ENCODE measurements at places on chromosomes 11 and 22.
A peak's percentile ranks its signal among the peaks of the same experiment; 100 is the strongest.

GRCh38 chr11:132586801-132587200 lies 945.5 kb downstream of the OPCML start:
- no peak for DNase-seq

DNA sequence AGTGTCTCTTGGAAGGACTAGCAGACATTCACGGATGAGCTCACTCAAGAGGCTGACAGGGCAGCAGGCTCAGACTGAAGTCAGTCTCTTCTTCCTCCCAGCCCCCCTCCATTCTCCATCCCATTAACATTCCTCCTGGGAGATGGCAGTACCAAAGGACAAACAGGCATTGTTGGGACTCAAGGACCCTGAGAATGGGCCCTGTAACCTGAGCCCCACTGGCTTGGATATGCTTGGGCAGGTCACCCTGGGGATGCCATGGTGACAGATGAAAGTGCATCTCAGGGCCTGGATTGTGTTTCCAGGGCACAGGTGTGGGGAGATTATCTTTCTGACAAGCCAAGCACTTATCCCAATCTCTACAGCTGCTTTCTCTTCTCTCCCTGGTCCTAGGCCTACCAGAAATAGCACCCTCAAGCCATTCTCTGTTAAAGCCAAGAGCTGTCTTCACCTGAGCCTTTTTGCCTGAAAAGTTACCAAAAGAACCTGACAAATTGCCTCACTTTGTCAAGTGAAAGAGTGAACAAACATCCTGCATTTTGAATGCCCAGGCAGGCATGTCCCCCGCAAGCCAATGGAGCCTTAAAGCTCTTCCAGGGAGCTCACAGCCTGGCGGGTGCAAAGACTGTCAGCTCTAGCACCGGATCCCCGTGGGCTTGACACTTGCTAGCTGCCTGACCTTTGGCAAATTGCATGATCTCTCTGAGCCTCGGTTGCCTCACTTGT lies 366.0 kb upstream of the NARS2 start:
- DNase-seq: no peak

GRCh38 chr11:5992604-5993251 lies 5.9 kb upstream of the OR52L1 start:
- DNase-seq: no peak

- no peak for DNase-seq
Observed at GRCh38 chr22:46462726-46463371, 74.6 kb downstream of the CELSR1 start.

DNA sequence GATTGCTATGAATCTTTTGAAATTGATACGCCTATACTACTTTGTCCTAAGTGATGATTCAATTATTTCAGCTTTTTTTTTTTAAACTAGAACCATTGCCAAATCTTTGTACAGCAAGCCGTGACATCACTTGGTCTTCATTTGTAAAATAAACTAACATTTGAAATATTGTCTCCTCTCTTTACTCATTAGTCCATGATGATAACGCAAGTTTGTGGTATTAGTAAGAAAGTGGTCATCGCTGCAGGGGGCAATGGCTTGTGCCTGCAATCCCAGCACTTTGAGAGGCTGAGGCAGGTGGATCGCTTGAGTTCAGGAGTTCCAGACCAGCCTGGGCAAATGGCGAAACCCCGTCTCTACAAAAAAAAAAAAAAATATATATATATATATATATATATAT lies 12.9 kb upstream of the ARHGAP42 start:
- no peak for DNase-seq

GRCh38 chr11:116733043-116733755 lies 39.6 kb downstream of the BUD13 start:
- DNase-seq: no peak

GRCh38 chr11:63639199-63639832 lies 25.1 kb upstream of the PLAAT3 start:
- no peak for DNase-seq

GRCh38 chr11:2992997-2993325 lies 832 bp upstream of the NAP1L4 start:
- no peak for DNase-seq

GRCh38 chr11:128846985-128847384 lies 20.1 kb downstream of the KCNJ1 start:
- no peak for DNase-seq

- no peak for DNase-seq
Observed at GRCh38 chr11:102323542-102324251, 6.4 kb downstream of the BIRC3 start.

GRCh38 chr11:91921974-91922373 lies 302.6 kb upstream of the FAT3 start:
- no peak for DNase-seq

- peak; percentile 47 for DNase-seq
Observed at GRCh38 chr22:20080445-20080775, 369 bp downstream of the DGCR8 start.

DNA sequence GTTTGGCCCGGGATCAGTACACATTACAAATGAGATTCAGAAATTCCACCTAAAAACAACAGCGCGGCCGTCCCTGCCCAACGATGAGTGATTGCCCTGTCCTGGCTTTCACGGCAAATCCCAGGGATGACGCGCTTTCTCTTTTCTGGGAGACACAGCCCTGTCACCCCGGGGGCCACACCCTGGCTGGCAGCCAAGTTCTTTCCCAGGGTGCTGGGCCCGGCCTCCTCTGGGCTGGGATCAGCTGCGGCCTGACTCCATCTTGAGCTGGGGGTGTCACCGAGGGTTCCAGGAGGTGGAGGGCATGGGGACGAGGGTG lies 82.7 kb downstream of the FBLN1 start:
- no peak for DNase-seq

DNA sequence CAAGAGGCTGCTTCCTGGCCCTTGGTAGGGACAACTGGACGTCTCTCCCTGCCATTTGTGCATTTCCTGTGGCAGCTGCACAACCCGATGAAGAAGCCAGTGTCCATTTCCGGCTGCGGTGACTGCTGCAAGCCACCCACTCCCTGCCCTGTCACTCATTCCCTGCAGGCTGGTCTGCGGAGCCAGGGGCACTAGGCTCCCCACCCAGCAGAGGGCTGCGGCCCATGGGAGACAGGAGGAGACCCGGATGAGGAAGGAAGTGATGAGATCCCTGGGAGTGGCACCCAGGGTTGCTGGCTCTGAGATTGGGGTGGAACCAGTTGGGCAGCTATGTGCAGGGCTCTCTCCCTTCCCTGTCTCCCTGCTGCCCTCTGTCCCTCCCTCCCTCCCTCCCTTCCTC lies 10.0 kb upstream of the MYRF start:
- no peak for DNase-seq

DNA sequence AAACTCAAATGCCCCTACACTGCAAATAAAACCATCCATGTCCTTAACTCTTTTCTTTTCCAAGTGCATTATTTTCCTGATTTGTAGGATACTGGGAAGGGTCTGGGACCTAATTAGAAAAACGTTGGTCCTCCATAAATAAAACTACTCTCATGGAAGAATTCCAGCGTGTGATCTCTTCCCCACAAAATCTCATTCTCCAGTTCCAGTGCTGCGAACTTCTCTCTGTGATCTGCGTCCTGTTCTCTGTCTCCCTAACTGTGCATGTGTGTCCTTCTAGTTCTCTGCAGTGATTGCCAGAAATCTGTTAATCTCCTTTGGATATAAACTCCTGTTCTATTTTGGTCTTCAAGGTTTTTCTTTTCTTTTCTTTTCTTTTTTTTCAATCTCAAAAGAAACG lies 148.1 kb downstream of the BBOX1 start:
- DNase-seq: no peak

DNA sequence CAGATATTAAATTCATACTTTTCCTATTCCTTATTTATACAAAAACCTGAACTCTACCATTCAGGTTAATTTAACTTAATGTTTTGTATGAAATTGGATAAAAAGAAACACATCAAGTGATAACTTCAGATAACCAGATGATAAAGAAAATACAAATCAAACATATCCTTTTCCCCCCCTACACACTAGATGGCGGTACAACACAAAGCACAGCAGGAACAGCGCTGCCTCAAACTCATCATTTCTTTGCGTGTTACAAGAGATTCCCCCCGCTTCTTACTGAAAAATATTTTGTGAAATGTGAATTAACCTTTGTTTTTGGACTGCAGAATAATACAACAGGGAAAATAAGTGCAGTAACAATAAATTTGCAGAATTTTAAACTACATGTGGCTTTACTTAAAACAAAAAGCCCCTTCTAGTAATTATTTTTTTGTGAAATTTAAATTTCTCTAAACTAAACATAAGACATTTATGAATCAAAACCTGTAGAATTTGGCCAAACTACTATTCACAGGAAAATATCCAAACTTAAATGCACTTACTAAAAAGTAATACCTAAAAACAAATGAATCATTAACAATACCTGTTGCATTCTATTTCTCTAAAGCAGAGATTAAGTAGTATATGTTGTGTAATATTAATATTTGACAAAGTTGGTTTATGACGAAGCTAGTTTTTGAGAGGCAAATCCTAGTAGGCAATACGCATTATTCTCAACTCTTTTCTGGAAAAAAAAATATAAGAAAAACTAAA lies 74.4 kb downstream of the ARHGAP32 start:
- DNase-seq: no peak

DNA sequence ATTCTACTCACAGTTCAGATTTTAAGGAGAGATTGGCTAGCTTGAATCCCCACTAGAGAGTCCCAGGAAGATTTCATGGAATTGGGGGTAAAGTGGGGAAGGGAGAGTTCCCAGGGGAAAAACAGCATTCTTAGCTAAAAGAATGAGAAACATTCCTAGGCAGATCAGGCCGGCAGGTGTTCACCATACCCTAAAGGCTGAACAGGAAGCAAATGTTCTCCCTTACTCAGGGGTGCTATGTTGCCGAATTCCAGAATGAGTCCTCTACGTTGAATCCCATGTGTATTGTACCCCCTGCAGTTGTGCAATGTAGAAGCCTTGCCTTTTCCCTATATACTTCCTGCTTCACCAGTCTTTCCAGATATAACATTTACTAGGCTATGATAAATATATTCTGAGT lies 135.2 kb upstream of the NCAM1 start:
- DNase-seq: no peak

DNA sequence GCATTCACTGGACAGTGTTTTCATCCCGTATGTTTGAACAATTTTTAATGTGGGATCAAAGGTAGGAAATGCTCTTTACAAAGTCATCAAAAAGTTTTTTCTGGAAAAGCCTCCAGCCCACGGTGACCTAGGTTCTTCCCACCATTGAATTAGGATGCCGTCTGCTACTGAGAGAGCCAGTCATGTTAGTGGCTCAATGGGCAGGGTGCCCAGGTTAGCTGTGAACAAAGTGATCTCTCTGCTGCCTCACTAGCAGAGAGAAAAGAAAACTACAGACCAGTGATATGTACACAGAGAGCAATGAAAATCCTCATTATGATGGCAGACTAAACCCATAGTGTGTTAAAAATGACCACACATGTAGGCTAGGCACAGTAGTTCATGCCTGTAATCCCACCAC lies 32.4 kb downstream of the KCNQ1 start:
- no peak for DNase-seq

GRCh38 chr22:26887916-26888315 lies 230.5 kb downstream of the MIAT start:
- no peak for DNase-seq

DNA sequence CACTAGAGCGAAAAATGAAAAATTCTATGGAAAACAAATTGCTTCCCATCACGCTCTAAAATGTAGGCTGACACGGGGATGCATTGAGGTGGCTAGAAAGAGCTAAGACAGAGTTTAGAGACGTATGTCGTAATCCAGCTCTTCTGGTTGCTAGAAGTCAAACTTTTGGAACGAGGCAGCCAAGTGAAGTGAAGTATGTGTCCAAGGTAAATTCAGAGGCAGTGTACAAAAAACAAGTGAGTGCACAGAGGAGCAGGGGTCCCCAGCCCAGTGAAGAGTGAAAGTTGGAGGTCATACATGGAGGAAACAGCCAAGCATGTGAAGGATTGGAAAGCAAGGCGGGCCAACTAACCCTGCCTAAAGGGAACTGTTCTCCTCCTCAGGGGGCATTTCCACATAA lies 528.5 kb downstream of the NTM start:
- no peak for DNase-seq

GRCh38 chr11:79720115-79720514 lies 279.3 kb upstream of the TENM4 start:
- DNase-seq: no peak

DNA sequence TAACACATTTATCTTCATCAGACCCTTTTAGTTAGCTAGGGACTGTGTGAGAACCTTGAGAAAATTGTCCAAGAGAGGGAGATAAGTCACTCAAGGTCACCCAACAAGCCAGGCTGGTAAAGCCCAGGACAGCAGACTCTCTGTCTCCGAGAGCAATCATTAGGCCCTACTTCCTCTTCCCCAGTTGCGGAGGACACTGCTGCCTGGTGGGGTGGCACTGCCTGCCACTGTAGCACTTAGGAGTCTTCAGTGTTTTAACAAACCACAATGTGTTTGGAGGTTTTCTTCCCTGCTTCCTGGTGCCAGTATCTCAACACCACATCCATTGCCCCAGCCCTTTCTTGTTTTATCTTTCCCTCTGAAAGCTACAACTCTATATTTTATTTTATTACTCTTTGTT lies 132.1 kb upstream of the LDLRAD3 start:
- DNase-seq: no peak

GRCh38 chr22:23556026-23556620 lies 24.0 kb downstream of the IGLL1 start:
- DNase-seq: no peak

DNA sequence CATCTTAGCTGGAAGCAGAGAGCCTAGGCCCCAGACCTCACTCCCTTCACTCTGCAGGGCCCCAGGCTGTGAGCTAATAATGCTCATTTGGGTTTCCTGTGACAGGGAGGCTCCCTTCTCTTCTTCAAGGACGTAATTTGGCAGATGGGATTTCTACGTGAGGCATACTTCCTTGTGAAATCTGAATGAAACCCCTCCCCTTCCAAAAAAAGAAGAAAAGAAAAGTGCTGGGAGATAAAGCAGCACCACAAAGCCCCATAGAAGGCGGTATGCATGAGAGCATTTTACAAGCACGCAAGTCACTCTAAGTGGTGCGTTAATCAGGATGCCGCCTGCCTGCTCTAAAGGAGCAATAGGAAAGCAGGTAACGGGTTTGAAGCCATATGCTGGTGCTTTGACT lies 5.7 kb downstream of the P2RX3 start:
- DNase-seq: no peak

GRCh38 chr11:132475026-132475425 lies 1057.3 kb downstream of the OPCML start:
- no peak for DNase-seq

DNA sequence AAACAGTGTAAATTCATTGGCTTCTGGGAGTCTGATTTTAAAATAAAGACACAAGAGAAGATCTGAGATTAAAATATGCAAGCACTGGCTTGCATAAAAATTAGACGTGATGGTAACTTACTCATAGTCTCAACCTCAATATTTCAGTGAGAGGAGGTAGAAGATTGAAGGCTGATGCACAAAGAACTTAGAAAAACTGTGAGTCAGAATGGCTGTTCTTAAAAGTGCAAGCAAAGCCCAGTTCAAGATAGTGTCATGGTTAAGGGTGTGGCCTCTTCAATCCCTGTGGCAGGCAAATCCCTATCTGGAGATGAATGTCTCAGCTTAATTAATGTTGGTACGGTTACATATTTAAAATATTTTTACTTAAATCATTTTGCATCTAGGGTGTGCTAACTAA lies 33.6 kb upstream of the FIBIN start:
- DNase-seq: no peak
